ENCODE measurements at places on chromosomes 4 and X.

DNA sequence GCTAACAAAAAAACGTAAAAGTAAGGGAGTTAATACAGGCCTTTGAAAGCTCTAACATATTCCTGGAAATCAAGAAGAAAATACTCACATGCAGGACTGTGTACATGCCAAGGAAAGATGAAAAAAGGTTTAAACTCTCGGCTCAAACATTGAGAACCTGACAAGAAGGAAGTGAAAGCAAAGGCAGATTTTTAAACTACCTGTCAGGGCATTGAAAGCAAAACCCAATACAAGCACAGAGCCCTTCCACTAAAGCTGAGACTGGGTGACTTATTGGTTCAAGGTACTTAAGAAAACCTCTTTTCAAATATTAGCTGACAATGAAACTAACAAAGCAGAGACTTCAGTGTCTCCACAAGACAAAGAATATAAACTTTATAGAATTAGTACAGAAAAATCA lies 313.0 kb upstream of the GRID2 start:
- DNase-seq, result no peak

DNA sequence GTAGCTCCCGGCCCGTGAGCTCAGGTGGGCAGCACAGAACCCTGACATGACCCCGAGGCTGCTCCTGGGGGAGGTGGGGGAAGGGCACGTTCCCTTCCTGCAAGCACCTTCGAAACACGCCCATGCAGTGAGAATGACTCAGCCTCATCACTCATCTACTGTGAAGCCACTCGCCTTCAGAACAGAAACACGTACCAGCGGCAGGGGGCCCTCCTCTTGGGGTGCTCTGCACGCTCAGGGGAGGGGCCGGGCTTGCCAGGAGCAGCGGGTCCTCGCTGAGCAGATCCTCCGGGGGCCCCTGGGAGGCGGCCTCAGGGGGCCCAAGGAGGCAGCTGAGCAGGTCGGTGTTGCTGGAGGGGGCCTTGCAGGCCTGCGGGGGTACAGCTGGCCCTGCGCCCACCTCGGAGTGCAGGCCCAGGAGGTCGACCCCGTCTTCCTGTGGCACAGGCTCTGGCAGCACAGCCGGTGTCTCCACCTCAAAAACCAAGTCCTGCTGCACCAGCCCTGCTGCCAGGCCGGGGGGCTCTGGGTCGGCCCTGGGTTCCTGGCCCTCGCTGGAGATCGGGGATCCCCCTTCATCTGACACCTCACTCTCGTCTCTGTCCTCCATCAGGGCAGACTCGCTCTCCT lies 40.9 kb upstream of the CPLX1 start:
- DNase-seq, result no peak

GRCh38 chr4:99947190-99947578 lies 766 bp upstream of the DNAJB14 start:
- no peak for DNase-seq

DNA sequence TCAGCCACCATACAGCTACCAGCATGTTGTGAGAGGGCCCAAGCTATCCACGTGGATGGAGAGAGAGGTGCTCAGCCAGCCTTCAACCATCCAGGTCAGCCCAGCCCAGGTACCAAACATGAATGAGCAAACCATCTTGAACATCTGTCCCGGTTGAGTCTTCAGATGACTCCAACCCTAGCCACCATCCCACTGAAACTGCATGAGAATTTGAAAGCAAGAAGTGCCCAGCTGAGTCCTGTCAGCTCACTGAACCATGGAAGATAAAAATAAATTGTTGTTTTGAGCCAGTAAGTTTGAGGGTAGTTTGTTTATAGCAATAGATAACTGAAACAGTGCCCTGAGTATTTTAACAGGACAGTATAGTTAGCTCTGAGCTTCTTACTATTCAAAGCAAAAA lies 7.3 kb upstream of the SEL1L3 start:
- no peak for DNase-seq

DNA sequence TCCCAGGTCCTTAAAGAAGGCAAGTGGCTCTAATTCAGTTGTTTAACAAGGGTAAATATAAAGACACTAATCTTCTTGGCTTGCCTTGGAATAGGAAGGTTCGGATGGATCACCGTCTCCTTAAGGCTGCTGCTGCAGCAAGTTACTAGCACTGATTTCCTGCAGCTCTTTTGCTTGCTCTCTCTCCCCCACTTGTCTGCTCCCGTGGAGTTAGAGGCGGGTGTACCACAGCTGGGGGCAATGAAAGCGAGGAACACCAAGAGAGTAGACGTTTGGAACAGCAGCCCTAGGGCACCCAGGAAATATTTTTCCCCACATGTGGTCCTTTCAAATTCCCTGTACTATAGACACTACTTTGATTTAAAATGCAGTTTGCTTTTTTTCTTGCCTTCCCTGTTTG lies 202.2 kb downstream of the SH2D1A start:
- no peak for DNase-seq

DNA sequence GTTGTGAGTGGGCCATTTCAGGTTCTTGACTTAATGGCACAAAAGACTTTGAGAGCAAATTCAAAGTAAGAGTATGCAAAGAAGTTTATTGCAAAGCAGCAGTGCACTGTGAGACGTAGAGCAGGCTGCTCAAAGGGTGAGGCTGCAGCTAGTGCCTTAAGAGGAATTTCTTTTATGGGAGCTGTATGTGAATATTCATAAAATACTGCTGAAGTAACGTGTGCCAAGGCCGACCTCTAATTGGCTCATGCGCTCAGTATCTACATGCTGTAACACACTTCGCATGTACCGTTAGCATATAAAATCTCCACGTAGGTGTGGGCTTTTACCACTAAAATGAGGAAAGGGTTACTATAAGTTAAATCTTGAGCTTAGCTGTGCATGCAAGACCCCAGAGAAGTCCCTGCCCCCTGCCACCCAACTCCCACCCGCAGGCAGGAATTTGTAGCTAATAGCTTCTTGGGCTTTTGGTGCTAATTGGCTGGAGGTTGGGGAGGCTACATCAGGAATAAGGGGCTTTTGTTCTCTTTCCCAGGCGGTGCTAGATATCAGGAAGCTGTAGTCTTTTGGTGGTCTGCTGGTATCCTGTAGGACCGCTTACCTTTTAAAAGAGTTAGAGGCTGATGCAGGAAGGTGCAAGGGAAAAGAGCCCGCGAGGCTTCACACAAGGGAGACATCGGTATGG lies 47.6 kb downstream of the FSTL5 start:
- no peak for DNase-seq

DNA sequence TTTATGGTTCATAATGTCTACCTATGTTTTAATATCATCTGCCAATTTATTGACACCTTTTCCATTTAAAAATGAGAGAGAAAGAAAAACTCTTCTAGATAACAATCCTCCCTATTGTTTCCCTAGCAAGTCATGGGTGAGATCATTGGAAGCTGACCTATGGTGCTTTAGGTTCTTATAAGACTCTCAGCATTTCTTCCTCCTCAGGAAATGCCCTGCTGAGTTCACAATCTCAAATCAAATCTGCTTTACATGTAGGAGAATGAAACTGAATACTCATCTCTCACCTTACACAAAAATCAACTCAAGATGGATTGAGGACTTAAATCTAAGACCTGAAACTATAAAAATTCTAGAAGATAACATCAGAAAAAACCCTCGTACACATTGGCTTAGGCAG lies 267.4 kb downstream of the RAPGEF2 start:
- no peak for DNase-seq

DNA sequence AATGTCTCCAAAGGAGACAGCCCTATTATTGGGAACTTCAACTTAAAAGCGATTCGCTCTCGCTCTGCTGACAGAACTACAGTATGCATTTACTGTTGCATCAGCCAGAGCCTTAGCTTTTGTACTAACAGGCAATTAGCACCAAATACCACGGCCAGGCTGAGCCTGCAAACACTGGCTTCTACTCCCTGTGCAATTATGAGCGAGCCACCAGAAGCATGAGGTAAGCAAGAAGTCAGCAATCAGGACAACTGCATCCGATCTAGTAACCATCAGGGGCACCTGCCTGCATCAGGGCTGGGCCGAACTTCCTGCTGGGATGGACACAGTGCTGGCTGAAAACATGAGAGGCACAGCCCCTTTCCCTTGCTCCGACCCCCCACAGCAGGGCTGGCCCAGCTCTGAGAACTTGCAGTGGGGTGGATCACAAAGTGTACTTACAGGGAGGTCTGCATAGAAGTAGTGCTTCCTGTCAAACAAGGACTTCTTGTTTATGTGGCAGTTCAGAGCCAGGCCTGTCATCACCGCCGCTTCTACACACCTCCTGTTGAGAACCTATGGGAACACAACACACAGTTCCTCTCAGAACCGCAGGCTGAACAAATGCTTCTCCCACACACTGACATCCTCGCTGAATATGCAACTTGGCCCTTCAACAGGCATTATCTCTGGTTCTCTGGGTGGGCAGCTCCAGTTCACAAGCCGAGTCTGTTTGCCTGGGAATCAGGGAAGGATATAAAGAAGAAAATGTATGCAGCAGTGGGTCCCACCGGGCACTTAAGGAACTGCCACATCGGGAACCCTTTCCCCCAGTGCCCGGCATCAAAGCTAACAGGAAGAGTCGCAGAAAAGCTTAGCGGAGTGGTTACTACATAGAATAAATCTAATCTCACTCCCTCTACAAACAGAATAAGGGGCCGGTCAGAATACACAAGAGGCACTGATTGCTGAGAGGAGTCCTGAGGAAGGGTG lies 41.5 kb downstream of the GATB start:
- no peak for DNase-seq

DNA sequence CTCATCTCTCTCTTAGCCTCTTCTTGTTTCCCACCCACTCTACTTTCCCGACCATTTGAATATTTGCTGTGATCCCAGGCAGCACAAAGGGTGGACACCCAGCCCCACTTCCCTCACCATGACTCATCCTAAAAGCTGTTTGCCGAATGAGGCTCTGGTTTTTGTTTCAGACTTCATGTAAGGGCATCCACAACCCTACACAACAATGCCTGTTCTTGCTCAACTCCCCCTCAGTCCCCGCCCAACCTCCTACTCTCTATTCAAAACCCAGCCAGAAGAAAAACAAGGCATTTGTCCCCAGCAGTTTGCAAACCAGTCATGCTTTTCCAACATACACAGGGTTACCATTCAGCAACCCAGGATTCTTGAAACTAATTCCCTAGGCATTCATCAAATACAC lies 516.5 kb upstream of the CNKSR2 start:
- DNase-seq, result no peak

- no peak for DNase-seq
These were observed 213.7 kb downstream of the TECRL start for GRCh38 chr4:64195582-64195981.

- no peak for DNase-seq
These were observed 211.0 kb downstream of the KCTD8 start for GRCh38 chr4:44237643-44238042.

DNA sequence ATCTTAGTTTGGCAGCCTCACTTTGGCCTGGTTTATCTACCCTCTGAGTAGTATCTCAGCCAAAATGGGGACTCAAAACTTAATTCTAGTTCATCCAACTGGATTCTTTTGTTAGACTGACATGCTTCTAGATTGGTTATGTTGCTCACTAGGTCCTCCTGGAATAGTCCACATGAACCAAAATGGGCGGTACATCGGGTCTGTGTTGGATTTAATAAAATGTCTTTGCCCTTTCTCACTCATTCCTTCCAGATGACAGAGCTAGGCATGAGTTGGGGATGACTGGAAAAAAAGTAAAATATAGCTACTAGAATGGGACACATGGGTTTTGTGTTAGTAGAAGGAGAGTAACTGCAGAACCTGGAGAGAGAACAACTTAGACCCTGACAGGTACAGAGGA lies 247.9 kb downstream of the CCSER1 start:
- no peak for DNase-seq

DNA sequence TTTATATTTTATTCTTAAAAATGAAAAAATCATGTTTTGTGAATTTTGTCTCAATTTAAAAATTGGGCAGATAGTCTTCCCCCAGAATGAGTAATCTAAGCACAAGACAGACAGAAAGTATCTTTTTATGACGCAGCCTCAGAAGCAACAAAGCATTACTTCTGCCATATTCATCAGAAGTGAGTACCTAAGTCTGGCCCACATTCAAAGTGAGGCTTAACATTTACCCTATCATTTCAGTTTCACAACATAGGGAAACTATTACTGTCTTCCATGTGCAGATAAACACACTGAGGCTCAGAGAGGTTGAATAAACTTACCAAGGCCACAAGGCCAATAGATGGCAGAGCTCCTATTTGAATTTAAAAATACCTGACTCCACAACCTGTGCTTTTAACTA lies 4.4 kb upstream of the PRDX4 start:
- no peak for DNase-seq

DNA sequence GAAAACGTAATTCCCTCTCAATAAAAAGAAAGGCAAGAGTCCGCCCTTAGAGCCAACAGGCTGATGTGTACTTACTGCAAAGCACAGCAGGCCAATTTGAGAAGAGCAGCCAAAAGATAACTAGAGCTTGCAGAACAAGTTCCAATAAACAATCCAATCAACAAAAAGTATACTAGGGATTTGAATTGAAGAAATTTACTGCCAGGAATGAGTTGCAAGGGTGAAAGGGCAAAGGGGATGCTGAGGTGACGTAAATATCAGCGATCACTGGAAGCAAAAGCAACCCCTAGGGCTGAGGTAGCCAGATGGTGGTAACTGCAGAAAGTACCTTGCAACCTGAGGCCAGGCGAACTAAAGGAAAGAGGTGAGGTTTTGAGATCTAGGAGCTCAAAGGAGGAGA lies 152.1 kb upstream of the TENM3 start:
- DNase-seq, result no peak

DNA sequence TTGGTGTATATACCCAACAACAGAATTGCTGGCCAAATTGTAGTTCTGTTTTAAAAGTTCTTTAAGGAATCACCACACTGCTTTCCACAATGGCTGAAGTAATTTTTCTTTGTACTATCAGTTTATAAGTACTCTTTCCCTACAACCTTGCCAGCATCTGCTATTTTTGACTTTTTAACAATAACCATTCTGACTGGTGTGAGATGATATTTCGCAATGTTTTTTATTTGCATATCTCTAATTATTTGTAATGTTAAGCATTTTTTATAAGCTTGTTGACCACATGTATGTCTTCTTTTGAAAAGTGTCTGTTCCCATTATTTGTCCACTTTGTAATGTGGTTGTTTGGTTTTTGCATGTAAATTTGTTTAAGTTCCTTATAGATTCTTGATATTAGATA lies 509.9 kb upstream of the POU3F4 start:
- DNase-seq, result no peak

DNA sequence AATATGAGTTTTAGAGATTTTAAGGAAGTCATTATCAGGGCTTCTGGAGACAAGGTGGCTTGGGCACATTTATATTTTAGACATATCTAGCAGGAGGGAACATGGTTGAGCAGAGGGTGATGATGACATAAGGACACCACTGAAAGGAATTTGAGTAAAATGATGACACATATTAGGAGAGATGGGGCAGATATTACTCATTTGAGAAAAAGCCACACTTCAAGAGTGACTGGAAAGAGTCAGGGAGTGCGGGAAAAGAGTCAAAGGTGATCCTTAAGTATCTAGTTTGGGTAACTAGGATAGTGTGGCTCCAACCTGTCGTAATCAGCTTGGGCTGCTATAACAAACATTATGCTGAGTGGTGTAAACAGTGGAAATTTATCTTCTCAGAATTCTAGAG lies 377.7 kb downstream of the PACRGL start:
- no peak for DNase-seq

- DNase-seq, result no peak
These were observed 103.6 kb downstream of the RTL3 start for GRCh38 chrX:78555401-78555980.

Measured in CD4-positive, alpha-beta T cell treated with Interleukin-6 for 4 hours (primary cell).